OCI-M1 (cell line): ENCODE measurements at places on chromosomes 1 and 21.

GRCh38 chr1:157090196-157090647 lies 9.4 kb downstream of the ETV3L start:
- peak; percentile 91 for DNase-seq

- DNase-seq: no peak
These were observed 155.8 kb upstream of the TMEM51 start for GRCh38 chr1:14997646-14998276.

DNA sequence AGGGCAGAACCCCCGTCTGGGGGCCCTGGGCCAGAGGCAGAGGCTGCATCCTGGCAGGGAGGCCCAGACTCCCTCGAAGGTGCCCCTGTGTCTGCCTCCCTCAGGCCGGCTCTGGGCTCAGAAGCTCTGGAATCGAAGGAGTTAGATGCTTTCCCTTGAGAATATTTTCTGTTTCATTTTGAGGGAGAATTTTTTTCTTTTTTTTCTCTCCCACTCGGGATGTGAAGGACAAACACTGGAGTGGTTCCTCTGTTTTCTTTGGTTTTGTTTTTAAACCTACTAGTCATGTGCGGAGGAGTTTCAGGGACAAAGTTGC lies 44.7 kb downstream of the PRDM16 start:
- no peak for DNase-seq

GRCh38 chr1:198465201-198466144 lies 75.0 kb downstream of the ATP6V1G3 start:
- peak; percentile 87 for DNase-seq
